ENCODE measurements at places on chromosomes 1 and 21.

- no peak for DNase-seq
Measured at GRCh38 chr1:183124259-183124658, 61.8 kb upstream of the LAMC2 start.

- DNase-seq, result no peak
Measured at GRCh38 chr1:117753232-117753631, 147.4 kb downstream of the TENT5C start.

DNA sequence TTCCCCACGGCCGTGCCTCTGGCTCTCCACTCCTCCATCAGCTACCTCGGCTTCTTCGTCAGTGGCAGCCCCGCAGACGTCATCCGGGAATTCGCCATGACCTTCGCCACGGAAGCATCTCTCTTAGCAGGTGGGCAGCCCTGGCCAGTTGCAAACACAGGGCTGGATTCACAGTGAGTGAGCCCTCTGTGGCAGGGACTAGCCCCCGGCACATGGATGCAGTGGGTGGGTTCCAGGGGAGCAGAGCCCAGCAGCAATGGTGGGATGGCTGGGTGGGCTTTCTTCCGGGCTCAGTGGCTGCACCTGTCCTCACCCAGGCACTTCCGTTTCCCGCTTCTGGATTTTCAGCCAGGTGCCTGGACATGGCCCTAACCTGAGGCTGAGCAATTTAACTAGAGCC lies 9.4 kb downstream of the UBASH3A start:
- no peak for DNase-seq

GRCh38 chr1:39354572-39354971 lies 136.9 kb upstream of the BMP8A start:
- DNase-seq, result no peak

DNA sequence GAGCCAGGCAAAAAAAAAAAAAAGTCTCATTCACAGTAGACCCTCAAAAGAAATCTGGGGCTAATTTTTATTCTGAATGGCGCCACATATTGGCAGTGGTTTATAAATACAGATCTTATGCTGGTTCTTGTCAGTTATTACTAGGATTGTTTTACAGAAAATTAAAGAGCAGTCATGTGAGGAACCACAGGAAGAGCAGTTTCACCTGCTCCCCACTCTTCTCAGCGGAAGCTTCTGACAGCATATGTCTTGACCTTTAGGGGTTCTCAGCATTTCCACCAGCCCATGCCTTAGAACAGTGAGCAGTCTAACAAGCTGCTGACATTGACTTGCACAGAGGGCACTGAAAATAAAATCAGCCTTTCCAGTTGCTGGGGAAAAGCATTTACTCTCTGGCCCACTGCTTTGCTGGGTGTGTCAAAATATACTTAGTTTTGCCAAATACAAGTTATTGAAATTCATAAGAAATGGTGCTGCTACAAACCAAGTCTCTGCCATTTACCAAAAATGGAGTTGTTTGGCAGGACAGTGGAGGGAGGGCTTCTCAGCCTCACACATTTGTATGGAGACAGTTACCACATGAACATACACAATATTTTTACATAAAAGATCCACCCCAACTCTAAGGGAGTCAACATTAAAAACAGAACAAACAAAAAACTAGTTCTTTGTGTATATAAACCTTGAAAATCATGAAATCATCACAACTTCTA lies 144.2 kb downstream of the SYT2 start:
- no peak for DNase-seq
